ENCODE measurements at places on chromosomes 11 and 22.

GRCh38 chr22:28398981-28399380, 280.7 kb downstream of the TTC28 start:
- DNase-seq: no peak

- no peak for DNase-seq
Measured at GRCh38 chr11:119472856-119473222, 49.9 kb upstream of the THY1 start.

DNA sequence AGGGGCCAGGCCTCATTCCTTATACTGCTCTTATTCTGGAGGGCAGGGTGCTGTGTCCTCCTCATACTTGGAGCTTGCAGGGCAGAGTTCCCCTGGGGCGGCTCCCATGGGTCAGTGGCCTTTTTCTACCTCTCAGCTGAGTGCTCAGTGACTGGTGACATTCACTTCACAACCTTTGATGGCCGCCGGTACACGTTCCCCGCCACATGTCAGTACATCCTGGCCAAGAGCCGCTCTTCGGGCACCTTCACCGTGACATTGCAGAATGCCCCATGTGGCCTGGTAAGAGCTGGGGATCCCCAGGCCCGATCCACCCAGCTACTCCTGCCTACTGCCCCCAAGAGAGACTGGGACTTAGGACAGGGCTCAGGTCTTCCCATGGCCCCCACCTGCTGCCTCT, 14.5 kb downstream of the OTOG start:
- no peak for DNase-seq

GRCh38 chr11:83007477-83007876, 64.2 kb downstream of the RAB30 start:
- no peak for DNase-seq

DNA sequence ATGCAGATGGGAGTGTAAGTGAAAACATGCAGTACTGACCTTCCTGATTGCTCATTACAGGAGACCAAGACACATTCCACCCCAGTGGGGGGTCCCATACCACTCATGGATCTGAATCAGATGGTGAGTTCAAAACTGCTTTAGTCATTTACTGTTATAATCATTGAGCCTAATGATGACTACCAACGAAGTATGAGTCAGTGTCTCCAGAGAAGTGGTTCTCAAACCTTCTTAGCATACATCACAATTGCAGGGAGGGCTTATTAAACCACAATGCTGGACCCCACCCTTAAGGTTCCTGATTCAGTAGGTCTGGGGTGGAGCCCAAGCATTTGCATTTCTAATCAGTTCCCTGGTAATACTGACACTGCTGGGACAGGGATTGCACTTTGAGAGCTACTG, 75.8 kb downstream of the CD44 start:
- no peak for DNase-seq

Measured in stimulated activated CD4-positive, alpha-beta T cell treated with anti-CD3 and anti-CD28 coated beads, Interleukin-12 subunit alpha, Interleukin-12 subunit beta, amount 100 ng/mL, for 24 hours (primary cell).